PC-3 (cell line): ENCODE measurements at places on chromosomes 2 and 18. TPM values are rescaled to one million over a fixed set of nuclear protein-coding genes. Genes with fewer than 3 reads are reported as not detected.

CCDC85A gene
- total RNA-seq = 1.1 and 2.0 TPM in 2 replicates

TMSB10 gene
- total RNA-seq = 4,758 and 5,246 TPM in 2 replicates

EGR4 gene
- not detected in 2 replicates for total RNA-seq

MAL gene
- total RNA-seq = 0.63 and 1.6 TPM in 2 replicates

GCG gene
- total RNA-seq = not detected in 2 replicates

CNRIP1 gene
- total RNA-seq = 11.6 and 11.7 TPM in 2 replicates

INPP5D gene
- total RNA-seq = 0.26 and 1.9 TPM in 2 replicates

GNLY gene
- not detected in 2 replicates for total RNA-seq

APCDD1 gene
- not detected in 2 replicates for total RNA-seq

SPP2 gene
- total RNA-seq = not detected in 2 replicates

ACMSD gene
- total RNA-seq = not detected in 2 replicates

CRYBA2 gene
- 6.4 and 13.5 TPM in 2 replicates for total RNA-seq

SPC25 gene
- total RNA-seq = 11.1 and 19.9 TPM in 2 replicates

IL1A gene
- 0.11 TPM in 1 of 2 replicates, not detected in the other for total RNA-seq

RESP18 gene
- not detected in 2 replicates for total RNA-seq

GRCh38 chr2:16141641-16141921 lies 201.2 kb downstream of the MYCN start:
- no peaks in the 10 kb centered on the region for H3K36me3 ChIP-seq
- H3K27me3 ChIP-seq = no peaks in the 10 kb centered on the region
- no peak overlapping the region for H3K27ac ChIP-seq
- no peak for DNase-seq
- H3K4me1 ChIP-seq = no peaks in the 10 kb centered on the region

- no peak overlapping the region for H3K4me3 ChIP-seq
- DNase-seq = no peak
- H3K4me1 ChIP-seq = no peaks in the 10 kb centered on the region
- H3K36me3 ChIP-seq = no peaks in the 10 kb centered on the region
- H3K27me3 ChIP-seq = no peaks in the 10 kb centered on the region
- H3K27ac ChIP-seq = no peak overlapping the region
Measured at GRCh38 chr2:130156624-130157004, 11.7 kb upstream of the CCDC74B start.

GRCh38 chr2:179939259-179939658 lies 67.8 kb downstream of the CWC22 start:
- H3K27me3 ChIP-seq = no peaks in the 10 kb centered on the region
- H3K36me3 ChIP-seq = peaks cover 4% of the 10 kb centered on the region
- H3K4me3 ChIP-seq = no peak overlapping the region
- no peak overlapping the region for H3K27ac ChIP-seq
- DNase-seq = no peak

- no peak overlapping the region for H3K4me3 ChIP-seq
- H3K27ac ChIP-seq = no peak overlapping the region
- no peaks in the 10 kb centered on the region for H3K27me3 ChIP-seq
- H3K4me1 ChIP-seq = no peaks in the 10 kb centered on the region
- DNase-seq = peak; percentile 64
Measured at GRCh38 chr2:14944562-14945346, 312.2 kb downstream of the LRATD1 start.

DNA sequence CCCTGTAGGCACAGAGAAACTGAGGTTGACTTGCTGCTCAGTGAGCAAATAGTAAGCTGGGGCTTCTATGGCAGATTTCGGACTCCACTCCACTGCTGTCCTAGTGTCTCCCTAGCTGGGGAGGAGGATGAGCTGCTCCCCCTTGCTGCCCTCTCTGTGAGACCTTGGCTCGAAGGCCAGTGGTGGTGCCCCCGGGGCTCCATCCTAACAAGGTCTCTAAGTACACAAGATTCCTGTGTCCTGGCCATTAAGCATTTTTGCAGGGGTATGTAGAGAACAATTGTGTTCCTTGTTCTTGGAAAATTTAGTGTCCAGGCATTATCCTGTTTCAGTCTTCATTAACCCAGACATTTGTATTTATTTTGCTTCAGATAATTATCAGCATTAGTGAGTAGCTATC lies 21.3 kb upstream of the BCL2L11 start:
- H3K27me3 ChIP-seq = no peaks in the 10 kb centered on the region
- H3K4me3 ChIP-seq = no peak overlapping the region
- DNase-seq = no peak
- no peak overlapping the region for H3K27ac ChIP-seq
- H3K4me1 ChIP-seq = peaks cover 8% of the 10 kb centered on the region

- H3K36me3 ChIP-seq = no peaks in the 10 kb centered on the region
- no peaks in the 10 kb centered on the region for H3K27me3 ChIP-seq
- H3K27ac ChIP-seq = peak overlapping the region; percentile 87
- DNase-seq = peak; percentile 76
- peak overlapping the region; percentile 7; the same call in 1 of the 2 replicates for H3K4me3 ChIP-seq
- peaks cover 32% of the 10 kb centered on the region for H3K4me1 ChIP-seq
Measured at GRCh38 chr2:53129851-53130250, 637.8 kb upstream of the CHAC2 start.

DNA sequence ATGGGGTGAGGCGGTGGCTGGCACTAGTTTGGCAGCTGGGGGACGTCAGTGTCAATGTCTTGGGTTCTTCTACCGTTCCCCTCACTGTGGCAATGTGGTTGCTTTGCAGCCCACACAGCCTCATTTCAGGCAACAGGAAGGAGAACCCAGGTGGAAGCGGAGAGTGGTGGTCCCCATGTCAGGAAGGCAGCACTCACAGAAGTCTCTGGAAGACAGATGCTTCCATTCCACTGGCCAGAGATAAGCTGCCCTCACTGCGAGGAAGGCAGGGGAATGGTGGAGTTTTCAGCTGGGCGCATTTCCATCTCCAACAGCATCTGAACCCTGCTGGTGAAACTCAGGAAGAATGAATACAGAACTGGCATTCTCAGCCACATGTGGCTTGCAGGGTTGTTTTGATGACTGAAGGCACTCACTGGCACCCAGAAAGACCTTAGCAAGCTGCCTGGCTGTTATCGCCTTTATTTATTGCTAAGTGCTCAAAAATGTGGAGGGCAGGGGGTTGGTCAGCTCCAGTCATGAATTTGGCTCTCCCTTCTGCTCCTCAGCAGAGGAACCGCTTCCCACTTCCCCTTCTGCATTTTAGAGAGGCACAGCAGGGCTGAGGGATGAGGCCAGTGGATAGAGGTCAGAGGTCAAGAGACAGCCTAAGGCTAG lies 19.4 kb downstream of the KCNIP3 start:
- H3K27me3 ChIP-seq = no peaks in the 10 kb centered on the region
- H3K4me1 ChIP-seq = peaks cover 61% of the 10 kb centered on the region
- H3K4me3 ChIP-seq = peak overlapping the region; percentile 34; the same call in 1 of the 2 replicates
- no peaks in the 10 kb centered on the region for H3K36me3 ChIP-seq

- H3K36me3 ChIP-seq = no peaks in the 10 kb centered on the region
- no peak overlapping the region for H3K27ac ChIP-seq
- no peak overlapping the region for H3K4me3 ChIP-seq
- no peak for DNase-seq
- no peaks in the 10 kb centered on the region for H3K4me1 ChIP-seq
Measured at GRCh38 chr2:5954509-5954908, 262.3 kb downstream of the SOX11 start.

DNA sequence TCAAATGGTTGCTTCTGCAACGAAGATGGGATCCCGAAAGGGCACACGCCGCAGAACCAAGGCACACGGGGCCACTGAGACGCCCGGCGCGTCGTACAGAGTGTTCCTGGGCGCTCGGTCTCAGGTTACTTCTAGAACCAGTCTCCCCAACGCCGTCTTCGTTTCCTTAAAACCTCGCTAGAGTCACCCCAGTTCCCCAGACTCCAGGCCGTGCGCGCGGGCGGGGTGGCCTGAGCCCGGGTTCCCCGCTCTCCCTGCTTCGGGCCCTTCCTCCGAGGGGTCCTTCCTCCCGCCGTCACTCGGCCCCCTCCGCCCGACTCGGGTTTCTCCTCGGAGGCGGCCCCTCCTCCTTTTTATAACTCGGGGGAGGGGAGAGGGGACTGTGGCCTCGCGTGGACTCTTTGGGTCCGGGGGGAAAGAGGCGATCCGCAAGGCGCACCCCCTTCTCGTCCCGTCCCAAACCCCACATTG lies 774 bp upstream of the FZD7 start:
- H3K27me3 ChIP-seq = no peaks in the 10 kb centered on the region
- H3K4me3 ChIP-seq = peak overlapping the region; percentile 98
- DNase-seq = peak; percentile 37
- H3K36me3 ChIP-seq = no peaks in the 10 kb centered on the region

- H3K27ac ChIP-seq = no peak overlapping the region
- no peak for DNase-seq
- H3K4me1 ChIP-seq = no peaks in the 10 kb centered on the region
Measured at GRCh38 chr18:70004696-70005095, 57.0 kb upstream of the CD226 start.

GRCh38 chr2:58633613-58634365 lies 392.7 kb upstream of the FANCL start:
- H3K27me3 ChIP-seq = no peaks in the 10 kb centered on the region
- DNase-seq = peak; percentile 94
- peaks cover 32% of the 10 kb centered on the region for H3K4me1 ChIP-seq
- H3K36me3 ChIP-seq = no peaks in the 10 kb centered on the region
- H3K4me3 ChIP-seq = no peak overlapping the region
- H3K27ac ChIP-seq = peak overlapping the region; percentile 82

- DNase-seq = no peak
- H3K27me3 ChIP-seq = peaks cover 88% of the 10 kb centered on the region
- no peaks in the 10 kb centered on the region for H3K36me3 ChIP-seq
- H3K4me3 ChIP-seq = no peak overlapping the region
- H3K27ac ChIP-seq = no peak overlapping the region
Measured at GRCh38 chr2:240183875-240184590, 43.6 kb upstream of the OTOS start.

GRCh38 chr18:60649107-60649506 lies 276.5 kb upstream of the MC4R start:
- H3K36me3 ChIP-seq = no peaks in the 10 kb centered on the region
- no peak overlapping the region for H3K27ac ChIP-seq
- DNase-seq = no peak
- no peaks in the 10 kb centered on the region for H3K4me1 ChIP-seq

DNA sequence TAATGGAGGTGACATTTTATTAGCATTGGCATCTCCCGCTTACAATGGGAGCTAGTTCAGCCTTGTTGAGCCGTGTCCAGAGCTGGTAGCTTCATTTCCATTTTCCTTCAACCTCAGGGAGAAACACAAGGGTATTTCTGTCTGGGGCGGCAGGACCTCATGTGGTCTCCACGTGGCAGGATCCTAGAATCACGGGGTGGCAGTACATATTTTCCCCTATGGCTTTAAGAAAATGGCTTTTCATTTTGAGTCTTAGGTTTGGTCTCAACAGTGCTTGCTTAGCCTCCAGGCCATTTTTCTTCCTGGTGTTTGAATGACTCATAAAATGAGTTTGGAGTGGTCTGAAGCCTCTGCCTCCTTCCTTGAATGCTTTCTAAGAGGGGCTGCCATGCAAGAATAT lies 20.3 kb downstream of the CABLES1 start:
- H3K4me3 ChIP-seq = no peak overlapping the region
- peaks cover 19% of the 10 kb centered on the region for H3K4me1 ChIP-seq
- H3K27me3 ChIP-seq = no peaks in the 10 kb centered on the region

GRCh38 chr2:100673691-100674485 lies 111.1 kb downstream of the PDCL3 start:
- no peak overlapping the region for H3K4me3 ChIP-seq
- no peak for DNase-seq
- H3K27ac ChIP-seq = no peak overlapping the region
- no peaks in the 10 kb centered on the region for H3K27me3 ChIP-seq
- H3K36me3 ChIP-seq = no peaks in the 10 kb centered on the region

DNA sequence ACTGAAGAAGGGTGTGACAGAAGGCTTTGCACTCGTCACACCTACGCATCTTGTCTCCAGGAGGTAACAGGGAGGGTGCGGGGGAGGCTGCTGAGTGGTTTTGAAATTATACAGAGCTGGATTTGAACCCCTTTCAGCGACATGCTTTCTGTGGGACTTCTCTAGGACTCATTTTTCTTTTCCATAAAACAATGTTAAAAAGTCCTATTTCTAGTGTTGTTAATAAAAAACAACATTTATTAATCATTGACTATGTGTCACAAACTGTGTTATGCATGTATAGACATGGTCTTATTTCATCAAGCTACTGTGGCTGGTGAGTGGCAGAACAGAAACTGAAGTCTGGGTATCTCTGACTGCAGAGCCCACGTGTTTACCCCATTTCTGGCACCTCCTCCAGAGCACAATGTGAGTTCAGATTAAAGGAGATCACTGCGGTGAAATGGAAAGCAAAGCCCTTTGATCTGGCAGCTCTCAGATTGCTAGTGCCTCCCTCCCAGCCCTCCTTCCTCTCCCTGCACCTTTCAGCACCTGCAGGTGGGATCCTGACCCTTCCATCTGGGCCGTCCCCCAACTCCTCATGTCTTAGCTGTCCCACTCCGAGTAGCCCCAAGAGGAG lies 315.5 kb upstream of the MYT1L start:
- H3K4me1 ChIP-seq = peaks cover 8% of the 10 kb centered on the region; the same call in 1 of the 2 replicates
- no peaks in the 10 kb centered on the region for H3K36me3 ChIP-seq
- H3K27me3 ChIP-seq = no peaks in the 10 kb centered on the region
- no peak for DNase-seq
- H3K4me3 ChIP-seq = no peak overlapping the region
- H3K27ac ChIP-seq = no peak overlapping the region

GRCh38 chr18:48749768-48750167 lies 201.0 kb downstream of the SMAD7 start:
- no peaks in the 10 kb centered on the region for H3K27me3 ChIP-seq
- no peak overlapping the region for H3K27ac ChIP-seq
- no peak for DNase-seq
- H3K4me3 ChIP-seq = no peak overlapping the region

- H3K36me3 ChIP-seq = no peaks in the 10 kb centered on the region
- H3K4me3 ChIP-seq = no peak overlapping the region
- DNase-seq = no peak
- no peaks in the 10 kb centered on the region for H3K27me3 ChIP-seq
- H3K4me1 ChIP-seq = peaks cover 34% of the 10 kb centered on the region
Measured at GRCh38 chr2:96758987-96759386, 1.7 kb upstream of the CNNM4 start.

GRCh38 chr2:30984148-30984547 lies 154.1 kb downstream of the GALNT14 start:
- no peaks in the 10 kb centered on the region for H3K36me3 ChIP-seq
- H3K27me3 ChIP-seq = 0 out of 2 replicates have a peak, but pooled peaks cover 3% of the 10 kb centered on the region
- H3K4me3 ChIP-seq = no peak overlapping the region
- DNase-seq = no peak
- no peak overlapping the region for H3K27ac ChIP-seq
